Left ventricle myocardium inferior (tissue), 1 donor: ENCODE measurements at places on chromosomes 6 and 20.

GRCh38 chr20:17943343-17943742 is 25.3 kb downstream of the SNX5 start:
- no peak for DNase-seq

GRCh38 chr20:24694727-24695528 is 225.5 kb downstream of the SYNDIG1 start:
- DNase-seq: peak; percentile 40

DNA sequence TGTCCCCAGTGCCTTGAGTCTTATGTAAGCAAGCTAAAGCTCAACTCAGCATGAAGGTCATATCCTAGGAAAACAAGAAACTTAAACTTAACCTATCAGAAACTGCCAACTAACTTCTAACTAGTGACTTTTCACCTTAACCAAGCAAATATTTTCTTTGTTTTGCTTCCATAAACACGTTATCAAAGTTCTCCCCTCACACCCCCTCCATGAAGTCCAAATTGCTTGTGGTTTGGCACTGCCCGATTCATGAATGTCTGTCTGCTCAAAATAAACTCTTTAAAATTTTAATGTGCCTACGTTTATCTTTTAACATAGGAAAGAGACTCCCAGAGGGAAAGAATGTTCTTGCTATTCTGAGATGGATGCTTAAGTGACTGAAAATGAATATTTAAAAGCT is 34.9 kb downstream of the GSTA2 start:
- no peak for DNase-seq

GRCh38 chr20:44137266-44137801 is 49.7 kb downstream of the JPH2 start:
- DNase-seq: peak; percentile 72

GRCh38 chr6:39634646-39635341 is 90.4 kb downstream of the KIF6 start:
- no peak for DNase-seq

- DNase-seq: peak; percentile 30
Observed at GRCh38 chr6:46090115-46091079, 39.4 kb upstream of the ENPP4 start.

- peak; percentile 86 for DNase-seq
Observed at GRCh38 chr6:138795809-138796603, at the start of gene ECT2L. Gene ECT2L (plus strand): TSS chr6:138796087. CDS start chr6:138813275, 17,188 bp downstream.

DNA sequence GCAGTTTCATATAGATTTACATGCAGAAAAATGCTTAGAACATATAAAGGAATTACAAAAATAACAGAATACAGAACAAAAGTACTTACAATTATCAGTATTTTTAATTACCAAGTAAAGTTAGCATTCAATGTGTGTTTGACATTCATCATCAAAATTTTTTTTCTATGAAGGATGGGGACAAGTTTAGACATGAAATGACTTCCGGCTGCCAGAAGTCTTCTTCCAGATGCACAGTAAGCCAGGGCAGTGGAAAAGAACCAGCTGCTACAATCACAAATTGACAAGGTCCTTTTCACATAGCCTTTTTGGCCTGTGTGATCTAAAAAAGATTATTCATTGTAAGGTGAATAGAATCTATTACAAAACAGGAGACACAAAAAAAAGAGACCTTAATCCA is 73.8 kb downstream of the HUS1B start:
- no peak for DNase-seq
